ENCODE measurements at places on chromosomes 16 and 17.

- DNase-seq, result no peak
These were observed 8.4 kb downstream of the PRR29 start for GRCh38 chr17:64006361-64007088.

DNA sequence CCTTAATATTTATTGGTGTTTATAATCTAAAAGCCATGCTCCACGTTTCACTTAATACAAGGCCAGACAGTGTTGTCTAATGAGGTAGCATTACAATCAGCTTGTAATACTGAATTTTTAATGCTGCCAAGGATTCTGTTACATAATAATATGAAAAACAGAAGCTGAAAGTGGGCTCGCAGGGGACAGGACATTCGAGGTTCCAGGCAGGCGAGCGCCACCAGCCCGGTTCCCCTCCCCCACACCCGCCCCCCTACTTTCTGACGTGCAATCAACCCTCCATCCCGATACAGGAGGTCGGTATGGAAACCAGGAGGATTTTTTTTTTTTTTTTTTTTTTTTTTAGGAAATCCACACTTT lies 6.2 kb upstream of the ZFHX3 start:
- no peak for DNase-seq

GRCh38 chr16:2881783-2882649 lies 999 bp upstream of the FLYWCH2 start:
- DNase-seq, result no peak

DNA sequence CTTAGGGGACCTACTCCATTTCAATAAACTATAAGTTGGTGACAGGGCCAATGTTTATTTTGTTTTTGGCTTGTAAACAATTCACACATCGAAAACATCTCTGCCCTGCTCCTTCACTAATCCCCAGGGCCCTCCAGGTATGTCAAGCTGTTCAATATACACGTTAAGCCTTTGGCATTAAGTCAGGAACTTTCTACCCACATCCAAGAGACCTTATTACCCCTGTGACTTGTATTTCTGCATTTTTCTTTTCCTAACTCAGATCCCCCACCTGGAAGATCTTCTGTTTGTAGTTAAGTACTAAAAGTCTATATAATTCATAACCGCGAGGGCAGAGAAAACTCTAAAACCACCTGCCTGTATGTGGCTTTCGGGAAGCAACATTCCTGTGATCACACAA lies 106.8 kb upstream of the AXIN2 start:
- DNase-seq, result no peak

DNA sequence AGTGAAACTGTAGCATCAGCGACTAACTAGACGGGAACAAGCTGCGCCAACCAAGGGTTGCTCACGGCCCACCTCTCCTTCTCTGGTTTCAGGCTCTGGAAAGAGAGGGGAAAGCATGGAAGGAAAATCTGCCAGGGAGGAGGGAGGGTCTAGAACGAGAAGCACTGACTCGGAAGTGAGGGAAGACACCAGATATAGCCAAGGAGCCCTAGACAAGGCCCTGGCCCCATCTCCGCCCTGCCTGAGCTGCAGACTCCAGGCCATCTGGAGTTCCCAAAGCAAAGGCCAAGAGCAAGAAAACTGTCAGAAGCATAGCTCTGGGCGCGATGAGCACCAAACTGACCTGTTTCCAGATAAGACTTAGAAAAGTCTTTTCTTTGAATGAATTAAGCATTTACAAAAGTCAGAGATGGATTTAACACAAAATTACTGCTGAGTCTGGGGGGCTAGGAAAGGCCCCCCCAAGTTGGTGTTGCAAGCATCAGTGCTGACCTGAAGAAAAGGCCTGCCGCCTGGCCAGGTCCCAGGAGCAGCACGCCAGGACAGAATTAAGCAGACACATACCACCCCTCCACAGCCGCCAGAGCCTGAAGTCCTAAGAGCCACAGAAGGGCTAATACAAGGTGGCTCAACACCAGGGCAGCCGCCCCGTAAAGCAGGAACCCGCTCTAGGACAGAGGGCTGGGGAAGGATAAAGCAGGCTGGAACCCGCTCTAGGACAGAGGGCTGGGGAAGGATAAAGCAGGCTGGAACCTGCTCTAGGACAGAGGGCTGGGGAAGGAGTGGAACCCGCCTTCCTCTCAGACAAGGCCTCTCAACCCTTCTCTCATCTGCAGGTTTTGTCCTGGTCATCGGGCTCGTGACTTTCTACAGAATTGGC lies 20.7 kb downstream of the TMEM204 start:
- DNase-seq, result no peak

GRCh38 chr17:62091804-62092203 lies 26.7 kb upstream of the MED13 start:
- DNase-seq, result no peak

DNA sequence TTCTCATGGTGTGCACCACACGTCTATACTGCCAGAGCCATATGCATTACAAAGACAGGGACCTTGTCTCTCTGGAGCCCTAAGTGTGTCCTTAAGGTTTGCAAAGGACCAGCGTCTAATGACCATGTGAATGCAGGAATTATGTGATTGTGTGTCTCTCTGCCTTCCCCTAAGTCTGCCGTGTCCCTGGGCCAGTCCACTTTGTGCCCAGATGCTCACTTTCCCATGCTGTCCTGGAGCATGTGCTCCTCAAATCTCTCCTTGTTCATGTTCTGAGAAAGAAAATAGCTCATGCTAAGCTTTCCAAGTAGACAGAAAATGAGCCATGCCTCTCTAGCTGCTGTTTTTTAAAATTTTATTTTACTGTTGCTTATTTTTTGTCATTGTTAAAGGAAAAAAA lies 125.5 kb downstream of the RBFOX1 start:
- DNase-seq, result no peak

GRCh38 chr17:27241346-27241946 lies 52.5 kb upstream of the WSB1 start:
- DNase-seq, result no peak

GRCh38 chr17:61140081-61140786 lies 259.4 kb upstream of the TBX2 start:
- no peak for DNase-seq

DNA sequence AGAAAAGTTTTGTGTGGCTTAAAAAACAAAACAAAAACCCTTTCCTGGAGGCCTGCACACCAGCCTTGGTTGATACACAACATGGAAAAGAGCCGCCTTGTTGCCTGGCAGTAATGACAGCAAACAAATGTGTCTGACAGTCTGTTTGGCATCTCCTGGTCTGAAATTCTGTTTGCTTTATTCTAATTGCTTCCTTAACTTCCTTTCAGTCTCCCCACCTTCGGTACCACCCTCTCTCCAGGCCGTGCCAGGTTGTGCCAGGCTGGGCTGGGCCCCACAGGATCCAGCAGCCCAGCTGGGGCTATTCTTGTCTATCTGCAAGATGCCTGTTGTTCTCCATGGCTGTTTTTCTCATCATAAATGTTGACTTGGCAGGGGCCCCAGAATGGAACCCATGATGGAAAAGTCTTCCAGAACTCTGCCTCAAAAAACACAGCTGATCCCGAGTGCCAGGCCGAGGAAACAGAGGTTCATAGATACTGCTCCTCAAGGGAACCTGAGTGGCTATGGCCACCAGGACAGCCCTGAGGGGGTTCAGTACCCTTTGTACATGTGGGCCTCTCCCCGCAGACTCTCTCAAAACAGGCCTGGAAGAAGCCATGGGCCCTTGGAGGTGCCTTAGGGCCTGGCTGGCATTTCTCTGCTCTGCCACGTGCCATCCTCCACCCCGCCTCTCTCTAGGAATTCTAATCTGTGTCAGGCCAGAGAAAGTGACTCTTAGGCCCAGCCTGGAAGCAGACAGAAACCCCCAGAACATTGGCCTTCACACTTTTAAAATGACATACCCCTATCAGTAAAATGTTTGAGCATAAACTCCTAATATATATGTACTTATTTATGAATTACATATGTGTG lies 50.5 kb downstream of the YPEL2 start:
- DNase-seq, result no peak

GRCh38 chr17:73118139-73118538 lies 25.7 kb upstream of the SLC39A11 start:
- DNase-seq, result no peak

DNA sequence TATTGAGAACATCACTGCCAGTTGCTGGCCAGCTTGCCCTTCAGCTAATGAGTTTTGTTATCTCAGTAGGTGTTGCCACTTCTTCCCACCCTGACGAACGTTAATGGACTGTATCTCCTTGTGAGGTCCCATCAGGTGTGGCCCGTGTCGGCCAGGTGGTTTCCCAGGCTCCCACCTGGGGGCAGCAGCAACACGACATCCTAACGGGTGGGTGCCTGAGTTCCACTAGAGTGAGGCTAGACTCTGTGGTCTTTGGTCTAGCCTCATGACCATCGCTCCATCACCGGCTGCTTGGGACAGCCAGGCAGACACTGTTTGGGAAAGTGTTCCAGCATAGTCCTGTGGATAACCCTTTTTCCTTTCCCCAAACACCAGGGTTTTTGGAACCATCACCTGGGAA lies 45.6 kb upstream of the LCMT1 start:
- no peak for DNase-seq

- DNase-seq, result no peak
These were observed 3.6 kb downstream of the DLX3 start for GRCh38 chr17:49991409-49991808.

GRCh38 chr16:86598607-86599565 lies 20.5 kb downstream of the FOXL1 start:
- DNase-seq, result no peak

DNA sequence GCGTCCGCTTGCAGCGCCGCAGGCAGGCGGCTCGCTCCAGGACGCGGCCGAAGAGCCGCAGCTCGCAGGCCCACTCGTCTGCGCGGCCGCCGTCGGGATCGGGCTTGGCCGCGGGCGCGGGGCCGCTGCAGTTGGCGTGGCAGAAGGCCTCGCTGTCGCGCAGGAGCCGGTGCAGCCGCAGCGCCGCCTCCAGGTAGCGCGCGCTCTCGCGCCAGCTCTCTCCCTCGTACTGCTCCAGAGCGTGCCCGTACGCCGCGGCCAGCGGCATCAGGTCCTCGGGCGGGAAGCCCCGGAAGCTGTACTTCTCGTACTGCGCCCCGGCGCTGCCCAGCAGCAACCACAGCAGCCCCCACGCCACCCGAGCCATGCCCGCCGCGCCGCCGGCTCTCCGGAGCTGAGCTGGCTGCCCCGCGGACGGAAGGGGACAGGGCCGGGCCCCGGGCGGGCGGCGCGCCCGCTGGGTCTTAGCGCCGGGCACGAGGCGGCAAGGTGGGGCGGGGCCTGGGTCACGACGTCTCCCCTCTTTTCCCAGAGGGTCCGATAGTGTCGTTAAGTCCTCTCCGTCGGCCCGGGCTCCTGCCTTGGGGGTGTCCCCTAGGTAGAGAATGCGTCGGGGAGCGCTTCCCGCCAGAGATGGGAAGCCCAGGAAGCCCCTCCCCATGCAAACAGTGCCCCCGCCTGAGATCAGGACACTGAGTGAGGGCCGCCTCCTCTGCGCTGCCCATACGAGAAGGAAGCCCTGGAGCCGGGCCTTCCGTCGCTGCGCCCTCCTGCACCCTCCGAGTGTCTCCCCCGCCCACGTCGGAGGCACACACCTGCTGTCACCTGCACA lies at the start of gene P3H4:
TSS of gene P3H4 (minus strand) at position 401 of the 832 bp plus-strand sequence. CDS start at position 367, 34 bp downstream.
- DNase-seq, result peak; percentile 95

DNA sequence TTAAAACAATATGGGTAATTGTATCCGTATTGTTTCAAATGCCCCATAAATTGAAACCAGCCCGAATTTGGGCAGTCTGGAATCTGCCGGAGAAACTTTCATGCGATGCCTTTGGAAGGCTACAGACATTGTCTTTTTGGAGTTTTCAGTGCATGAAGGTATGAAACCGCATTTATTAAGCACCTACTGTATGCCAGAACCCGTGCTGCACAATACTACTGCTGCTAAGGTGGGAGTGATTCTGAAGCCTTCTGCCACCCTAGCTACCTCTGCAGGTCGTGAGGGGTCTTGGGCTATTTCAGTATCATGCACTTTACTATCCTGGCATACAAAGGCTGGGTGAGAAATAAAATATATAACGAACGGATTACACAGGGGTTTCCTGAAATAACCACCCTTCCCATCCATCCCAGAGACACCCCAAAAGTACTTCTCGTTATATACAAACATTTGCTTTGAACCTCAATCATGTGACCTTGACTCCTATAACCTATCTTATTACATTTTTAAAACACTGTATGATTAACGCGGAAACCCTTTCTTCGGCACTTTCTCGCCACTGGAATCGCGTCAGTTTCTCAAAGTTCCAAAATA lies 1.0 kb upstream of the MSI2 start:
- no peak for DNase-seq

DNA sequence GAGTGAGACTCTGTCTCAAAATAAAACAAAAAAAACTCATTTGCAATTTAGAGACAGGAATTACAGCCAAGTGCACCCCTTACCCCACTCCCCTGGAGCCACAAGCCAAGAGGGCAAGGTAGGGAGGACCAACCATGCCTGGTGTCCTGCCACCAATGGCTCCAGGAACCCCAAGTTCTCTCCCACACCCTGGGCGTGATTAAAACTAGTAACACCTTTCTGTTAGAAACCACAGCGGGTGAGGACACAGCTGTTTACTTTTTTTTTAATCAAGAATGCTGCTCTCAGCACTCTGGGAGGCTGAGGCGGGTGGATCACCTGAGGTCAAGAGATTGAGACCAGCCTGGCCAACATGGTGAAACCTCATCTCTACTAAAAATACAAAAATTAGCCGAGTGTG lies 38.1 kb downstream of the ANKRD11 start:
- DNase-seq, result no peak

DNA sequence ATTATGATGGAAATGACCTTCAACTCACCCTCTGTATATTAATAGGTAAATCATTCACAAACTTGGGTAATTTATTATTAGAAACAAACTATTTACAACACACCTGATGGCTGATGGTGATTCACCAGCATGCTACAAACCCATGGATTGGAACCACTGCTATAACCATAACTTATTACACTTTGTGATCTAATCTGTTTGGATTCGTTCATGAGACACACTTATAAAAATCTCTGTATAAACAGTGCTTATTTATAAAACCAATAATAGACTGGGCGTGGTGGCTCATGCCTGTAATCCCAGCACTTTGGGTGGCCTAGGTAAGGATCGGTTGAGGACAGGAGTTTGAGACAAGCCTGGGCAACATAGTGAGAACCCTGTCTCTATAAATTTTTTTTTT lies 16.0 kb downstream of the SMIM36 start:
- no peak for DNase-seq

DNA sequence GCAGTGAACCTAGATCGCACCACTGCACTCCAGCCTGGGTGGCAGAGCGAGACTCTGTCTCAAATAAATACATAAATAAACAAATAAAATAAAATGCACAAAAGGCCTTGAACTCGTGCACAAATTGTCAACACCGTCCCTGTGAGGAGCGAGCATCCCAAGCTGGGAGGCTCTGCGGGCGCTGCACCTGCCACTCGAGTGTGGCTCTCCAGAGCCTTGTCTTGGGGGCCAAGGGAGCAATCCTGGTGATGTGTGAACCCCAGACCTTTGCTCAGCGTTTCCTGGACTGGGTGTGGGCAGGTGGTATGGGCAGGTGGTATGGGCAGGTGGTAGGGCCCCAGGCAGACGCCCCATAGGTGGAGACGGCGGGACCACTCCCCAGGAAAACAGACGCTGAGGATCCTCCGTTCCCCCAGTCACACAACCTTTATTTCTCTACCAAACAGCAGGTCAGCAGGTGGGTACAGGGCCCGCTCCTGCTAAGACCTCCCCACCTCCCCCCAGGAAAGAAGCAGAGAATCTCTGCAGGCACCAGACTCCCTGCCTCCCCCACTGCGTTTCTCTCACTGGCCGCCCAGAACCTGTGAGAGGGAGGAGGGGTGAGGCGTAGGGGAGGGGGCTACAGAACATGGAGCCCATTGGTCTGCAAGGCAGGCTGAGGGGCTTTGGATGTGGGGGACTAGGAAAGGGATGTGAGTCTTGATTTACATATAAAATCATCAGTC lies 7.4 kb upstream of the P2RX1 start:
- no peak for DNase-seq
